ENCODE measurements at places on chromosomes 7 and 10.

- DNase-seq: no peak
These were observed 22.8 kb upstream of the ADAMTS14 start for GRCh38 chr10:70649526-70649925.

DNA sequence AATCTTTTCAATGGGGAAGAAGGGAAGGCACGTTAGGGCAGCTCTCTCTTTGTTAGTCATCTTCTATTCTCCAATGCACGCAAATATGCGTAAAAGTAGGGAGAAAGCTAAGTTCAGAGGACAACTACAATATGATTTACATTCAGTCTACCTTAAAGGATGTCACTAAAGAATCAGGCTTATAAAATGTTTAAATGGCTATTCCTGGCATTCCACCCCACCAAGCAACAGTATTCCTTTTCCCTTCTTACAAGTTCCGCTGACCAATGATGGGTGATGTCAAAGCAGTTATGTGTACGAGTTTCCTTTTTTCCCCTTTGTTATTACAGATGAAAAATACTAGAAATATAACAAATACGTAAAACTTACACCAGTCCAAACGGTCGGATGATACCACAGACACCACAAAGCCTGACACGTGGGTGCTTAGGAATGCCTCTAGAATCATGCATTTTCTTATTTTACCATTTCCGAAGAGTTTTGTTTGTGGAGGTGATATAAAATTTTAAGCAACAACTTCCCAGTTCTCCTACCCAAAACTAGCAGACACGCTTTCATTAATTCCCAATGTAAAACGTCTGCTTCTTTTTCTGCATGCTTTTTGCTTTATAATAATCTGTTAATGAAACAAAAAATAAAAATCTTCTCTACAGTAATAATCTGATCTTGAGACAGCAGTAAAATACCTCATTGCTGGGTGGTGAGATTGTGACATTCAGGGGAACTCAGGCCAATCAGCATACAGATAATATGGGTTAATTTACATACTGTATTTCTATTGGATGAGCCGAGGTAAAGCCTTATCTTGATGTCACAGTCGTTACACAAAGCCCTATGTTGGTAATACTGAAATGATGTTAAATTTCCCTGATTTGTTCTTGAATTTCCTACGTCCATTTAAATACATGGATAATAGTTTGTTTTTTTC lies 708 bp upstream of the GPR85 start:
- no peak for DNase-seq

DNA sequence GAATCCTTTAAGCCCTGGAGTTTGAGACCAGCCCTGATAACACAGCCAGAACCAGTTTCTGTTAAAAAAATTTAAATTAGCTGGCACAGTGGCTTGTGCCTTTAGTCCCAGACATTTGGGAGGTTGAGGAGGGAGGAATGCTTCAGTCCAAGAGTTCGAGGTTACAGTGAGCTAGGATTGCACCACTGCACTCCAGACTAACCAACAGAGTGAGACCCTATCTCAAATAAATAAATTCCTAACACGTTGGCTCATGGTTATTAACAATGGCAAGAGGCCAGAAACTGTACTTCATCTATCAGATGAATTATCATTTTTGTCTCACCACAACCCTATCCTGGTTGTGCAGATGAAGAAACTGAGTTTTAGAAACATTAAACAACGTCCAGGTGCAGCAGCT lies 2.1 kb upstream of the PPIA start:
- DNase-seq: no peak

GRCh38 chr7:120802751-120803150 lies 55.2 kb downstream of the TSPAN12 start:
- DNase-seq: no peak

DNA sequence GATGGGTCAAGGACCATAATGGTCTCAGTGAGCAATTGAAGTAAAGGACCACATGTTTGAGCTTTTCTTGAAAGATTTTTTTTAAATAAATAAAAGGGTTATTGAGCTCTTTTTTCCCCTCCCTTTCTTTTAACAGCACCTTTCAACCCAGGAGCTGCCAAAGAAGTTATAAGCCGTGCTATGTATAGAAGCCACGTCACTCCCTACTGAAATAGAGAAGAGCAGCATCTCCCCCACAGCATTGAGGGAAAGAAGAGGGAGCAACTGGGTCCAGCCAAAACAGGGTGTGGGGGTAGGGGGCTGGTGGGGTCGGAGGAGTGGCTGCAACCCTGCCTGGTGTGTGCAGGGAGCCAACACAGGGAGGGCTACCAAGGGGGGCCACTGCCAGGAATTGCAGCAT lies 227.2 kb downstream of the PLXNA4 start:
- no peak for DNase-seq

DNA sequence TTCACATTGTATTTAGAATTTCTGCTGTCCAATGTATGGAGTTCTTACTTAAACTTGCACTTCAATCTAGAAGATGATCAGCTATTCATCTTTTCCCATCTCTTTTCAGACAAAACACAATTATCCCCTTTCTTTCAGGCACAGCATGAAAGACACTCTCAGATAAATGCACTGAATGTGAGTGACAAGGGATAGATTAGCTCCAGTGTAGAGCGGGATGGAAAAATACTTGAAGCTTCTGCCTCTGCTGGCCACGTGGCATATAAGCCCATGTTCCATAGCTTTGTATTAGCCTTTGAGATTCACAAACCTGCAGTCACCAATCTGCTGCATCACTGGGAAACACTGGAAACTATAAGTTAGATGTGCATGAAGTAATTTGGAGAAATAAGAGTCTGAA lies 162.2 kb upstream of the FAM3C start:
- no peak for DNase-seq

DNA sequence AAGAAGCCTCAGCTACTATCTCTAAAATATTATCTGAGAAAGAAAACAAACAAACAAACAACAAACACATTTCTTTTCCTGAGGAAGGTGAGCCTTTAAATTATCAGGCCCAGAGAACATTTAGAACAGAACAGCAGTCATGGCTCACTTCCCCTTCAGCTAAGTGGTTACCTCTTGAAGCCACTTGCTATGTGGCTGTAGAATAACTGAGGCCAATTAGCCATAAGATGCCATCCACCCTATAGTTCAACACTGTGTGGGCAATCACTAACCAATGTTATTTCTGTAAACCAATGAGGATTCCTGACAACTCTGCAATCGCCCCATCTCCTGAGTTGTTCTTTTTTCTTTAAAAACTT lies 3.7 kb upstream of the UPP1 start:
- DNase-seq: no peak

- DNase-seq: no peak
These were observed 39.7 kb upstream of the COL1A2 start for GRCh38 chr7:94354953-94355352.

GRCh38 chr10:132453470-132453861 lies 56.5 kb downstream of the PWWP2B start:
- no peak for DNase-seq

- no peak for DNase-seq
These were observed 163.8 kb downstream of the PRPF18 start for GRCh38 chr10:13750299-13751190.
